ENCODE measurements at places on chromosomes 16 and 17.

- DNase-seq = no peak
These were observed 589.8 kb downstream of the HS3ST4 start for GRCh38 chr16:26281381-26282110.

DNA sequence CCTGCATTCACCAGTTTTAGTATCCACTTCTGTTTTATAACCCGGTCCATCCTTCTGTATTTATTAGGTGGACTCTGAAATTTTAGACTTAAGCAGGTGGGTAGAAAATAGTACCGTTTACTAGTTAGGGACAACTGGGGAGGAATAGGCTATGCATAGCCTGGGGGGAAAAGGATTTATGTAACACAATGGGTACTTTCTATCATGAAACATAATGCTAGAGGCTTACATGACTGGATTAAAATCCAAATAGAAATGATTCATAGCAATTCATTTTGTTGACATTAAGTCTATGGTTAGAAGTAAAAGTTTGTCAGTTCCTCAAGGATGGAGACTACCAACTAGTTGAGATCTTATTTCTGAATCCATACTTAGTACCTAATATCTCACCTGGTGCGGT, 18.6 kb downstream of the GAN start:
- DNase-seq = no peak

GRCh38 chr17:28193241-28193640, 125.8 kb upstream of the TMEM97 start:
- no peak for DNase-seq

DNA sequence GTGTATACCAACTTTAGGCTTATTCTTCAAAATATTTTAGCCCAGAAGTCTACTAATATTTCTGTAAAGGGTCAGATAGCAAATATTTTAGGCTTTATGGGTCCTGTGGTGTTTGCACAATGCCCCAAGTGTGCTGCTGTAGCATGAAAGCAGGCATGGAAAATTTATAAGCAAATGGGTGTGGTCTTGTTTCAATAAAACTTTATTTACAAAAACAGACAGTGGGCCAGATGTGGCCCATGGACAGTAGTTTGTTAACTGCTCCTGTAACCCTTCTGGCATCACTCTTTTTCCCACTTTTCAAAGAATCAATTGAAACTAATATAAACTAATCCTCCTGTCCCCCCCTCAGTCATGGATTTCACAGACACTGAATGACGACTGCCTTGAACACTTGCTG, 410.7 kb downstream of the SHISA9 start:
- DNase-seq = no peak

DNA sequence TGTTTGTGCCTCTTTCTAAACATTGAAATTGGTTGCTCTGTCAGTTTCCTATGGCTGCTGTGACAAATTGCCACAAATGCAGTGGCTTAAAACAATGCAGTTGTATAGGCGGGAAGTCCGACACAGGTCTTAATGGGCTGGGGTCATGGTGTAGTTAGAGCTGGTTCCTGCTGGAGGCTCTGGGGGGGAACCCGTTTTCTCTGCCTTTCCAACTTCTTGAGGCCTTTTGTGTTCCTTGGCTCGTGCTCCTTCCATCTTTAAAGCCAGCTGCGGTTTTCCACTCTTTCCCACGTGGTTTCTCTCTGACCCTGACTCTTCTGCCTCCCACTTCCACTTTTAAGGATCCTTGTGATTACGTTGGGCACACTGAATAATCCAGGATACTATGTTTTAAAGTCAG, 12.5 kb downstream of the EPN2 start:
- no peak for DNase-seq

DNA sequence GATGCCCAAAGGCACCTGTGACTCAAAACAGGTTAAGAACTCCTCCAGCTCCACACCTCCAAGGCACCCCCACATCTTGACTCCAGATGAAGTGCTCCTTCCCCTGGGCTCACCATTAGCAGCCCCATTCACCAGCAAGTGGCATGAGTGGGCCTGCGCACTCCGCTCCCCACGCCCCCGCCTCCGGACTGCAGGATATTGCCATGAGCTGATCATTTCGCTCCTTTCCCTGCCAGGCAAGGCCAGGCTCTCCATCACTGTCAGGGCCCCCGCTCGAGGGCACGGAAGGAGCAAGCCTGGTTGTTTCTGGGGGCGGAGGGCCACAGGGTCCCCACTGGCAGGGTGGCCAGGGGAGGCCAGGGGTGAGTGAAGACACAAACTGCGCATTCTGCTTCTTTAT, 69.9 kb downstream of the ZNF423 start:
- DNase-seq = no peak

- no peak for DNase-seq
These were observed 72.0 kb downstream of the KANSL1 start for GRCh38 chr17:46121165-46121764.
